HCT116 (cell line): ENCODE measurements at places on chromosomes 12 and 14. TPM values are rescaled to one million over a fixed set of nuclear protein-coding genes. Genes with fewer than 3 reads are reported as not detected.

PZP gene
- not detected for total RNA-seq

ADCY4 gene
- total RNA-seq = 0.86 TPM

CIDEB gene
- total RNA-seq = 0.22 TPM

DNA sequence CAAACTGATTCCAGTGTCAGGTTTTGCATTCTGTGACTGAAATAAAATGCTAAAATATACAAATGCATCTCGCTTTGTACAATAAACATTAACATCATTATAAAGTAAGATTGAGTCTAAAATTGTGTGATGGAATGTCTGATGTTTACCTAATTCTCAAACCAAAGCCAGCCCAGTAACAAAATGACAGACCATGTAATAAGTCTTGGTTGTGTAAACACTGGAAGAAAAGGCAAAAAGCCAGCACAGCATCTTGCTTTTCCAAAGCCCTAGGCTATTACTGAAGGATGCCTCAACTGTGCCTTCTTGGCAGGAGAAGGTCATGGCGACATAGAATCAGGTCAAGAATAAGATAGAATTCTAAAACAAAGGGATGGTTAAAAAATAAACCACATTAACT, 169.6 kb downstream of the EGLN3 start:
- peaks cover 52% of the 10 kb centered on the region for H3K27me3 ChIP-seq
- DNase-seq = no peak
- H3K4me1 ChIP-seq = no peaks in the 10 kb centered on the region
- no peak overlapping the region for H3K4me3 ChIP-seq
- H3K27ac ChIP-seq = no peak overlapping the region
- H3K36me3 ChIP-seq = no peaks in the 10 kb centered on the region

DNA sequence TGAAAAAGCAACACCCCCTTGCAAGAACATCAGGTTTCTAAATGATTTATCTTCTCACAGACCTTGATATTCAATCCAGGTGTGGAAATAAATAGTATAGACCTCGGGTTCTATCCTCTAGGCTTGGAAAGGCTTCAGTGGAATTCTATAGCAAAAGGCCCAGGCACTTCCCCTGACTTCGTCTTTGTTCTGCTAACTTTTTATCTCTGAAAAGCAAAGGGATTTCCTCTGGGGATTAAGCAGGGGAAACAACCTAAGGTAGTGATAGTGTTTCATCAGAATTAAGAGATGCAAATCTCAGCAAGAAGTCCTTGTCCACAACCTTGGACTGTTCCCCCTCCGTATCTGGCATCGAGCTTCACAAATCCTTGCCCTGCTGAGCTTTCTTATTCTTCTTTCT, 59.5 kb upstream of the DUSP6 start:
- no peaks in the 10 kb centered on the region for H3K4me1 ChIP-seq
- H3K4me3 ChIP-seq = no peak overlapping the region
- no peak for DNase-seq

- no peaks in the 10 kb centered on the region for H3K36me3 ChIP-seq
- H3K4me1 ChIP-seq = no peaks in the 10 kb centered on the region
- H3K27me3 ChIP-seq = no peaks in the 10 kb centered on the region
- H3K4me3 ChIP-seq = no peak overlapping the region
These were observed 68.0 kb downstream of the KIF26A start for GRCh38 chr14:104206281-104206904.

GRCh38 chr12:55965941-55966407, at the start of gene PMEL:
PMEL (minus strand) TSS chr12:55966042; CDS start chr12:55966011, 31 bp downstream.
- peaks cover 8% of the 10 kb centered on the region for H3K4me1 ChIP-seq
- DNase-seq = no peak
- H3K36me3 ChIP-seq = peaks cover 16% of the 10 kb centered on the region; the same call in 1 of the 2 replicates
- peak within 1 kb of the TSS; percentile 68 for H3K27ac ChIP-seq
- H3K4me3 ChIP-seq = peak within 1 kb of the TSS; percentile 98
- H3K27me3 ChIP-seq = no peaks in the 10 kb centered on the region

- H3K4me3 ChIP-seq = peak overlapping the region; percentile 88
- H3K27me3 ChIP-seq = no peaks in the 10 kb centered on the region
- peaks cover 28% of the 10 kb centered on the region; the same call in 1 of the 2 replicates for H3K36me3 ChIP-seq
- peaks cover 26% of the 10 kb centered on the region for H3K4me1 ChIP-seq
These were observed 1.0 kb downstream of the SMARCC2 start for GRCh38 chr12:56188131-56188777.

GRCh38 chr14:21185491-21185890, 29.6 kb upstream of the OR5AU1 start:
- H3K4me3 ChIP-seq = no peak overlapping the region
- DNase-seq = no peak
- H3K27me3 ChIP-seq = no peaks in the 10 kb centered on the region
- H3K27ac ChIP-seq = no peak overlapping the region
- H3K36me3 ChIP-seq = no peaks in the 10 kb centered on the region

GRCh38 chr14:50775357-50775756, 55.6 kb downstream of the NIN start:
- peaks cover 12% of the 10 kb centered on the region for H3K4me1 ChIP-seq
- H3K27me3 ChIP-seq = no peaks in the 10 kb centered on the region

DNA sequence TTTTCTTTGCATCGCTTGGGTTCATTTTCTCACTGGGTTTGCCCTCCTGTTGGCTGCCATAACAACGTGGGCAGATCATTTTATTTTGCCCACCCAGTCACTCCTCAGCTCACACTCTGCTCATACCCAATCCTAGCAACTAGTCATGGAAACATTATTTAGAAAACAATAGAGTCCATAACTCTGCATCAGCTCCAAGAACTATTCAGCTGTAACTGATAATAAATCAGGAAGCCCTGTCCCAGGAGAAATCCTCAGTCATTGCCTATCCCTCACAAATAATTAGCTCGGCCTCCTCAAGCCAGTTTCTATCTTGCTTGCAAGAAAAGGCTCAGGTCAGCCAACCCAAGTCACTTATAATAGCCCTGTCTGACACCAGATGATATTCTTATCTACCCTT, 43.2 kb downstream of the RTN1 start:
- no peak overlapping the region for H3K4me3 ChIP-seq
- H3K4me1 ChIP-seq = no peaks in the 10 kb centered on the region
- no peak for DNase-seq
- no peaks in the 10 kb centered on the region for H3K27me3 ChIP-seq
- H3K27ac ChIP-seq = no peak overlapping the region
